Activated CD4-positive, alpha-beta T cell treated with anti-CD3 and anti-CD28 coated beads, Interleukin-2, Interleukin-6, amounts not matched to agents 100 ng/mL and 50 ng/mL, durations not matched to agents 16 hours and 8 hours (primary cell): ENCODE measurements at places on chromosomes 13 and 19.

DNA sequence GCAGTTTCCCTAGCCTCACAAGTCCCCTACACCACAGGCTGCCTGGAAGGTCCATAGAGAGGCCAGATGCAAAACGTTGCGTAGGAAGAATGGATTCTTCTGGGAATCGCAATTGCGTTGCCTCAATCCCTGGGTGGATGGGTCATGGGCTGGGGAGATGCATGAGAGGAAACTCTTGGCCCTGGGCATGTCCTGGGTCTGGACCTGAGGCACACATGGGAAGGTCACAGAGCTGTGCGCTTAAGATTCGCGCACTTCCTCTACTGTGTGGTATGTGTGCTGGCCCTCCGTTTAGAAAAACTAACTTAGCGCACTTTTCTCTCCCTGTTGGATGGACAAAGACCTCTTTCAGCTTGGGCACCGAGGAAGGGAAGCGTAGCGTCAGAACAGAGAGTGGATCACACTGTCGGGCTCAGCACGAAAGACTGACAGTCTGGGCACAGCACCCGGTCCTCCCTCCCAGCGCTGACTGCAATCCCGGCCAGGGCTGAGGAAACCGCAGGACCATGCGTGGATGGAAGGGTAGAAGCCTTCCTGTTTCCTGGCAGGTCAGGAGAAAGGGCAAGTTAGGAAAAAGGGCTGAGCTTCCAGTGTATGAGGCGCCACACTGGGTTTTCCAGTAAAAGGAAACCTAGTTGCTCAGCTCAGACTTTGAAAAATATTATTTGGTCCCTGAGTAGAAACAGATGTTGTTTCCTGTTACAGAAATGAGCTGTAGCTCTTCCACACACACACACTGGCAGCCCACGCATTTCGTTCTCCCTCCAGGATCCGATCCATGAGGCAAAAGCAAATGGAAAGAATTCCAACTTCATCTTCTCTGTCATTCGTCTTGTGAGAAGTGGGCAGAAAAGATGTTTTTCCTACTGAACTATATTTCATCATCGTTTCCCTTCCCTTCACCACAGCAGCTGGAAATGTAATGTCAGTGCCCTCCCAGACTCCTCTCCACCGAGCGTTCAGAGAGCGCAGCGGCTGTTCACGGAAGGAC is 86.0 kb downstream of the ING1 start:
- DNase-seq = no peak

DNA sequence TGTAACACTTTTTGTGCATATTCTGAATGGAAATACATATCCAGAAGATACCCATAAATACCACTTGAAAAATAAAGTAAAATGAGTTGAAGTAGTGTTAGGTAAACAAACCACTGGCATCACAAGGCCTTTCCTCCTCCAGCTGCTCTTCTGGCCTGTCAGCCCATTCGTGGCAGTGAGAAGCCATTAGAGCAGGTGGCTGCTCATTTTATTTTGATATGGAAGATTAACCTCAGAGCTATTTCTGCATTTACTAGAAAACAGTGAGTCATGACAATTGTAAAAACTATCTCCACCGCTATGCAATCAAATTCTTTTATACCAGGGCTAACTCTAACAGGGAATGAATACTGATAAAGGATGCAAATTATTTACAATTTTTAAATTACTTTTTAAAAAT is 2898.1 kb downstream of the PCDH9 start:
- DNase-seq = no peak

GRCh38 chr19:51689751-51690453 is 3.2 kb upstream of the SPACA6 start:
- no peak for DNase-seq

GRCh38 chr19:24033963-24034342 is 53.0 kb upstream of the ZNF254 start:
- DNase-seq = peak; percentile 35
